ENCODE measurements at places on chromosomes 4 and X.

DNA sequence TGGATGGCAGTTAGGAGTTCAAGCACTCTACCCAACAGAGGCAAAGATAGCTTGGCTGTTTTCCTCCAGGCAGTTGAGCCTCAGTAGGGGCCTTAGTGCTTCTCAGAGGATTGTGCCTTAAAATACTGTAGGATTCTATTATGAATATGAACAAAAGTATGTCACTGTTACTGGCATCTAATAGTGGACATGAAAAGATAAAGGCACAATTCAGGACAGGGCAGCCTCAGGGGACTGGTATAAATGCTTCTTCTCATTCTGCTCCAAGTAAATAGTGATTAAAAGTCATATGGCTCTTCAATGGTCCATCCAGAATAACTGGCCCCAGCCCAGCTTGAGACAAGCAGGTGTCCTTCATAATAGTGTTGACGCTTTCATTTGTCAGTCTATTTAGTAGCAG is 17.7 kb downstream of the COL4A6 start:
- no peak for DNase-seq

DNA sequence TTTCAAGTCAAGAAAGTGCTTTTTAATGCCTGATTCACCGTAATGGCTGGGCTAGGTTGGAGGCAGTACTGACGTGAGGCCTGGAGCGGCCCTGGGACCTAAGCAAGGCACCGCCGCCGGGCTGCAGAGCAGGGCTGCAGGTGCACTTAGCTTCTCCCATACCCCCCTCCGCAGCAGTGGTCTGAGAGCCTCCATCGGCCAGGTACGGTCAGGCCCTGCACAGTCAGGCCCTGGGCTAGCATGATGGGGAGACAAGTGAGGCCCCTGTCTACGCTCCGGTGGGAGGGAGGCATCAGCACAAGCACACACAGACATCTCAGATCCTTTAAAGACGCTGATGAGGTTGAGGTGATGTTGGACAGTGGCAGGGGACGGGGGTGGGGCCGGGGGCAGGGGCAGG is 4.7 kb downstream of the MAEA start:
- DNase-seq: peak; percentile 19

- peak; percentile 50 for DNase-seq
Measured at GRCh38 chrX:18855919-18856644, 127.8 kb downstream of the PHKA2 start.

DNA sequence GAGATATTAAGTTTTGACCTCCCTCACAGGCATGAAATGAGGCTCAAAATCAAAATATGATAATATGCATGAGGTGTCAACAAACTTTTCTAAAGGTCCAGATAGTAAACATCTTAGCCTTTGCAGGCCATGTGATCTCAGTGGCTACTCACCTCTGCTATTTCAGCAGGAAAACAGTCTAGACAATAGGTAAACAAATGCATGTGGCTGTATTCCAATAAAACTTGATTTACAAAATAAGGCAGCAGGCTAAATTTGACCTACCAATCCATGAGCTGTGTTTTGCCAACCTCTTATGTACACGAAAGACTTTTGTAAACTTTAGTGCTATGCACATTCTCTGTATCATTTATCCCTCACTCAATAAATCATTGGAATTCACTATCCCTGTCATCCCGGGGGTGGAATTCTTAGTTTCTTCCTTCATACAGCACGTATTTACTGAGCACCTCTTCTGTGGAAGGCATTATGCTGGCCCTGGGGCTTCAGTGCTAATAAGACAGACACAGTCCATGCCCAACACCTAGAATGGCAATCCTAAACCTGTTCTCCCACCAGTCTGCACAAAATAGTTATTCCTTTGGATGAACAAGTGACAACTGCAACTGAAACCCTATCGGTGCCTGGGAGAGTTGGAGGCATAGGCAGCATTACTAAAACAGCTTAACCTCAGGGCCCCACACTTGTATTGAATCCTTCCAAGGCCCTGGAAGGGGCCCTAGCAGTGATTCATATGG is 19.9 kb downstream of the MAGEB17 start:
- DNase-seq: no peak

- no peak for DNase-seq
Measured at GRCh38 chr4:137768196-137768595, 235.9 kb upstream of the PCDH18 start.

- no peak for DNase-seq
Measured at GRCh38 chr4:153409412-153409811, 56.7 kb upstream of the TMEM131L start.

- DNase-seq: no peak
Measured at GRCh38 chrX:24025741-24026403, 1.1 kb downstream of the KLHL15 start.

- DNase-seq: no peak
Measured at GRCh38 chr4:77174426-77174825, 17.4 kb downstream of the CCNG2 start.

DNA sequence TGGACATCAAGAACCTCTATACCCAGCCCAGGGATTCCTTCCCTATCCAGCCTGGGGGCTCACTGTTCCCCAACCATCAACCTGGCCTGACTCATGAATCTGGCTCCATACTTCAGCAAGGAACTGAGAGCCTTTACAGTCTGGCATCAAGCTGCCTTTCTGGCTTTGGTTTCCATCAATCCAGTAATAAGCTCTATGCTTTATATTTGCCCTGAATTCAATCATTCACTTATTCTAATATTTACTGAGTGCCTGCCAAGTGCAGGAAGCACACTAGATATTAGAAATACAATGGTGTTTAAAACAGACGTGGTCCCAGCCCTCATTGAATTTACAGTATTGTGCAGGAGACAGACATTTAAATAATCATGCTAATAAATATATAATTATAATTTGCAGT is 114.8 kb upstream of the PLAC1 start:
- no peak for DNase-seq

GRCh38 chr4:69849969-69850368 is 10.0 kb downstream of the SULT1E1 start:
- DNase-seq: peak; percentile 6

DNA sequence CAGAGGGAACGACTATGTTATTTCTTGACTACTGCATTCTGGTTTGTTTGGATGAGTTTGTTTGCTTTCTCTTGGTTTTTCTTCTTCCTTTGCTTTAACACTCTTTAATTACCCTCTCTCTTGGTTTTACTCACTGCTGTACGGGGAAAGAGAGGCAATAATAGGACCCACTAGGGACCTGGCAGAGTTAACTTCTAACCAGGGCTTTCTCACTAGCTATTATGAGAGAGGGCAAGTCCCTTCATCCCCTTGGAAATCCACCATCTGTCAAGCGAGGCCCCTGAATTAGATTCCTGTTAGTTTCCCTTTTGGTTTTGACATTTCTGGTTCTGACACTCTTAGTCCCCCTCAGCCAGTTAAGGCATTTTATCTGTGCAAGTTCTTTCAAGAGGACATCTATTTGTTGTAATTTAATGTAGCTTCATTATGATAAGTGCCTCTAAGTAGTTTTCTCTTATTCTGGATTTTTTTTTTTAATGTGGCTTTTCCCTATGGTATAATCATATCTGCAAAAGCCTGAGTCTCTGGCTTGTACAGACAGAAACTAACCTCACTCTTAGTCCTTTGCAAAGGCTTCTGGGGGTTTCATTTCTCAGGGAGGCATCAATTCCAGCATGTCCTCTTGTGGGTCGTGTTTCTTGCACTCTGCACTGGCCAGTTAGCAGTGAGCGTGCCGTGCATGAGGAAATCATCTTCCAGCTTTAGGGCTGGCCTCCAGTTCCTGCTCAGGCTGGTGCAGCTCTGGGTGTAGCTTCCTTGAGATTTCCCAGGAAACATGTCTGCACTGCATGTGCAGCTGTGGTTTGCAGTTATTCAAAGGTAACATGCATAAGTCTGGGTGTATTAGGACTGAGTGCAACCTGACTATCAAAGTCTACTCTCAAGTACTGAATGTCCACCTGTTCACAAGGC is 221.3 kb downstream of the STIM2 start:
- peak; percentile 46 for DNase-seq

Data from GM20000 (cell line).